ENCODE measurements at places on chromosomes 5 and 9.

DNA sequence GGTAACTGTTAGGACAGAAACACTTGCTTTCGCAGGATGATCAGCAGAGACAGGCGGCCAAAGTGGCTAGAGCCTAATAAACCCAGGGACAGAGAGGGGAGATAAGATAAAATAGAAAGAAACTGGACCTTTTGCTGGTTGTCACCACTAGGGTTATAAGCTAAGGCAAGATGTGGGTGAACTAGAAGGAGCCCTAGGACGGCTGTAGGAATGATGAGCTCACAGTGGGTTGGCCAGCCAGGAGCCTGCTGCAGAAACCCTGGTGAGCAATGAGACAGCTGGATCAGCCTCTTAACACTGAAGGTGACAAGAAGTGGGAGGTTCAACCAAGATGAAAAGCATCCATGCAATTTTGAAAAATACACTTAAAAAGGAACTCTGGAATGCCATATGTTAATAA lies 13.5 kb downstream of the CTNND2 start:
- DNase-seq, result no peak

DNA sequence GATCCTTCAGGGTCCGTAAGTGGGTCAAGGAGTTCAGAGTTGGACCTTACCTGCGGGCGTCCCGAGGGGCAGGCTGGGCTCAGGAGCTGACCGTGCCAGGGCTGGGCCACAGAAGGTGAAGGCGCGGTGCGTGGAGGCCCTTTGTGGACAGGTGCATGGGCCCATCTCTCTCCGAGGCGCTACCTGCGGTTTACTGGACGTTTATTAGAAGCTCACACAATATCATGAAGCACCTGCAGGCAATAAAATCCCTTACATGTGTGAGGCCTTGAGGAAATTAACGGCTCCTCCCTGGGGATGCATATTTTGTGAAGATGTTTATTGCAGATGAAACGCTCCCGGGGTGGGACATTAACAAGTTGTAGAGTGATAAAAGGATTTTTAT lies 79.8 kb upstream of the LMX1B start:
- no peak for DNase-seq

DNA sequence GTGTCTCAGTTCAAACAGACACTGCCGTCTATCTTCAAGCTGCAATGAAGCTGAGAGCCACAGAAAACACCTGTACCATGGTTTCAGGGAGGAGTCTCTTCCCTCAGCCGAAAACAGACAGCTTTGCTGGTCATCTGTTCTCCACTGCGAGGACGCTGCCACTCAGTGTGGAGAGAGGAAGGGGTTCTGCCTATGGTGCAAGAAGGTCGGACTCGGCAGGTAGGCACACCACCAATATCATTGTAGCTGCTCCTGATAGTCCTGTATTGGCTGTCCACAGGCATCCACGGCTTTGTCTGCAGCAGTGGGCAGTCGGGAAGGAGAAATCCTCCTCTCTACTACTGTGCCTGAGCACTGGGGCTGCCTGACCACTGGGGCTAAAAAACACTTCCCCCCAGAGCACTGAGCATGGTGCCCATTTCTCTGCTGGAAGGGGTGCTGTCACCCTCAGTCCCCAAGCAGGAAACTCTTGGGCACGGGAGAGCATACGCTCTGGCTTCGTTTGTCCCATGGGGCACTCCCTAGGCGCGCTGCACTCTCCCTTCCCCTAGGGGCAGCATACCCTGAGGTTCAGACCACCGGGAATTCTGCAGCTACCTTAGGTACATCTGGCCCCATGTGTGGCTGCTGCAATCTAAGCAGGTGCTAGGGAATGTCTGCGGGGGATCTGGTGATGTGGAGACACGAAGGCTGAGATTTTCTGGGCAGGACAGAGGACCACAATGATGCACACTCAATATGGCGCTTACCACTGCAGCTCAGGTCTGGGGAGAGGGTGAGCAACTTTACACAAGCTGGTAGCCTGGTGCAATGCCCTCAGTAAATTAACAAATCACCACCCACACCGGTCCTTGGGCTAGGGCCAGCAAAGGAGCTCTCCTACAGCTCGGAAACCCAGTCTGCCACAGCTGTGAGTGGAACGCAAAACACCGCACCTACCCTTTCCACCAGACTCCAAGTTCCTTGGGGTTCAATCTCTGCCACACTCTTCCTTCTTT lies 880.9 kb upstream of the SEMA6A start:
- DNase-seq, result no peak

DNA sequence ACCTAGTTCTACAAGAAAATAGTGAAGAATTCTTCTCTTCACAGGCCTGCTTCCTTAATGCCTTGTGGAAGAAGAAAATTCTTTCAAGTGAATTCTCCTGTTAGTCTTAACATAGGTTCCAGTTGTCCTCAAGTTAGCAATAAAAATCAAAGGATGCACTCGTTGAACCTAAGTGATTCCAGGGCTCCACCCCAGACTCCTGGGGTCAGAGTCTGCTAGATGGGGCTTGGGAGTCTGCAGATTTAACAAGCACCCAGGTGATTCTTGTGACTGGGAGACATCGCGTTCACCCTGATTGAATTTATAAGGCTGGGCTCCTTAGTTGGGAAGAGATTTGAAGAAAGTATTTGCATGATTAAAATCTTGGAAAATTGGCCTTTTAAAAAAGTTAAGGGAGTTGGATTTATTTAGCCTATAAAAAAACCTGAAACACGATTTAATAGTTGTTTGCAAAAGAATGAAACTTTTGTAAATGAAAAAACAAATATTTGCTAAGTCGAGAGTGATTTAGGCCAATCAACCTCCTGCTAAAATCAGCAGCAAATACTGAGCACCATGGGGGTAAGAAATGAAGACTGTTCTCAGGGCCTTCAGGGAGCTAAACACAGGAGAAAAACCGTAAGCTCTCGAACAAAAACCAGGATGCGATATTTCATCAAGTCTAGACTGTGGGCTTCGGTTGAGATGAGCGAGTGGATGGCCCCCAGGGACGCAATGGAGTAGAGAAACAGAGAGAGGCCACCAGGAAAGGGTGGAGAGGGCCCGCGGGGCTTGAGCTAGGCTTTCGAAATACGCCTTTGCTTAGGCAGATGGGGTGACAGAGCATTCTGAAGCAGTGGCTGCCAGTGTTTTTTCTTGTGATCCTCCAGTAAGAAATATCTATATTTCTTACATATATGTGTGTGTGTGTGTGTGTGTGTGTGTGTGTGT lies 86.9 kb upstream of the TTC23L start:
- DNase-seq, result no peak

GRCh38 chr9:112086627-112087026 lies 88.5 kb downstream of the SUSD1 start:
- DNase-seq, result no peak

GRCh38 chr9:2390028-2390427 lies 231.6 kb upstream of the VLDLR start:
- no peak for DNase-seq

DNA sequence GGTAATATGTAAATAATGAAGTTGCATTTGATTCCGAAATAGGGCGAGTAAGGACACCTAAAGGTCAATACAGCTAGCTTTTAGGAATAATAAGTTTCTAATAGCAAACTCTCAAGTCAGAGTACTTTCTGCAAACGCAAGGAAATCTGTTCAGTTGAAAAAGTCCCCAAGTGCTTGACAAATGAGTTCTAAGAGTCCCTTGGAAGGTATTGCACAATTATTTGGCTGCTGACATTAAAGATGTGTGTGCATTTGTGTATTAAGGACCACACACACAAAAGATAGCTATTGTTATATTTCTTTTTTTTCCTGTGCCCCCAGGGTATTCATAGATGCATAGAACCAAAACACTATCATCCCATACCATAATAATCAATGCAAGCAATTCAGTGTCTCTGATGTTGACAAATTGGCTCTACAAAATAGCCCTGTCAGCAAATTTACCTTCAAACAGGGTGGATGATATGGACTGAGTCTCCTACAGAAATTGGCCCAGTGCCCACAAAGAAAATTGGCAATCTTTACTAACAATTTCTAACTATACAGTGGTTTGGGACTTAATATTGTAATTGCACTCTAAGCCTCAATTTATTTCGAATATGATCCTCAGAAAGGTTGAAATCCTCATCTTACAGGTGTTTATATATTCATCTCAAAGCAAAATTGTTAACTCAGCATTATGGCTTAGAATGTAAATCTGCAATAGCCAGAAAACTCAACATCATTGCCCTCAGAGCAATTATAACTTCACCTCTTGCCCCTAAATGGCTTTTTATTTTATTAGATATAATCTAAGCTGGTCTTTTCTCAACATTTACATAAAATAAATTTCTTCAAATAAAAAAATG lies 827.2 kb downstream of the MAT2B start:
- no peak for DNase-seq

- DNase-seq, result no peak
Measured at GRCh38 chr5:103565719-103566118, 3.1 kb upstream of the NUDT12 start.

DNA sequence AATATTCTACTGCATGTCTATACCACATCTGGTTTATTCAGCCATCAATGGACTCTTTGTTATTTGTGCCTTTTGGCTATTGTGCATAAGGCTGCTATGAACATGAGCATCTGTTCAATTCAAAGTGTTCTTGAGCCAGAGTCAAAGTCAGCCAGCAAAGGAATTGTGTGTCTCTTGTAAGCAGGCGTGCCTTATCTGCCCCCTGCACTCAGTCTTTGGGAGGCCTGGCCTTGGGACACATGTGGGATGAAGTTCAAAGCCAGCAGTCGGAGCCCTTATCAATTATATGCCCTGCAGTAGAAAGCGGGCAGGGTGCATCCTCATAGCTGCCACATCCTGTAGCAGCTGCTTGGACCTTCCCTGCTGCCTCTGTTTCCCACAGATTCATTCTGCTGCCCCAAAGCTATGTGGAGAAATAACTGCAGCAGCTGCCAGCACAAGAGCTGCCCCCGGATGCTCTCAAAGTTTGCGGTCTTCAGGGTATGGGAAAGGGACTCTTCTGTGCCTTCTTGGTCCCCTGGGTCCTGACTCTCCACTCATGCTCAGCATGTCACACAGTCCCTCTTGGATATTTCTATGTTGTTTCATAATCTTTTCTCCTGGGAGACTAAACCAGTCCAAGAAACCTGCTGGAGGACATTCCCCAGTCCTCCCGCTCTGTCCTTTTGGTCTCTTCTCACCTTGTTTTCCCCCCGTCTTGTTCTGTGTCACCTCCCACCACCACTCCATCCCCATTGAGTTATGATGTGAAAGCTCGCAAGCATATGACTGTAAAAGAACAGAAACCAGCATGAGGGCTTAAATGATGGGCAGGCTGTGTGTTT lies 35.9 kb downstream of the STOM start:
- DNase-seq, result no peak

DNA sequence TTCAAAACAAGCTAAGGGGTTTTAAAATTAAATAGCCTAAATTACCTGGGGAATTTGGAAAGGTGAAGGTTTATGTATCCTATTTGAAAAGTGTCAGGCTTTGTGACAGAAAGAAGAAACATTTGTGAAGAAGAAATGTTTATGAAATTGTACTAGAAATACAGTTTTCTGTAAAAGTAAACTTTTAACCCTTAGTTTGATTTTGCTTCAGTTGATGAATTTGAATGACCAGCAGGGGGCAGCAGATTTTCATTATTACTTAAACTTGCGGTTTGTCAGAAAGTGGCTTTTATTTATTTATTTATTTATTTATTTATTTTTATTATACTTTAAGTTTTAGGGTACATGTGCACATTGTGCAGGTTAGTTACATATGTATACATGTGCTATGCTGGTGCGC lies 58.1 kb downstream of the NNT start:
- DNase-seq, result no peak

- no peak for DNase-seq
Measured at GRCh38 chr9:126482361-126483044, 131.2 kb upstream of the LMX1B start.

GRCh38 chr9:122040561-122041242 lies 52.4 kb downstream of the TTLL11 start:
- DNase-seq, result no peak

- no peak for DNase-seq
Measured at GRCh38 chr5:173672891-173673290, 56.4 kb upstream of the BOD1 start.

DNA sequence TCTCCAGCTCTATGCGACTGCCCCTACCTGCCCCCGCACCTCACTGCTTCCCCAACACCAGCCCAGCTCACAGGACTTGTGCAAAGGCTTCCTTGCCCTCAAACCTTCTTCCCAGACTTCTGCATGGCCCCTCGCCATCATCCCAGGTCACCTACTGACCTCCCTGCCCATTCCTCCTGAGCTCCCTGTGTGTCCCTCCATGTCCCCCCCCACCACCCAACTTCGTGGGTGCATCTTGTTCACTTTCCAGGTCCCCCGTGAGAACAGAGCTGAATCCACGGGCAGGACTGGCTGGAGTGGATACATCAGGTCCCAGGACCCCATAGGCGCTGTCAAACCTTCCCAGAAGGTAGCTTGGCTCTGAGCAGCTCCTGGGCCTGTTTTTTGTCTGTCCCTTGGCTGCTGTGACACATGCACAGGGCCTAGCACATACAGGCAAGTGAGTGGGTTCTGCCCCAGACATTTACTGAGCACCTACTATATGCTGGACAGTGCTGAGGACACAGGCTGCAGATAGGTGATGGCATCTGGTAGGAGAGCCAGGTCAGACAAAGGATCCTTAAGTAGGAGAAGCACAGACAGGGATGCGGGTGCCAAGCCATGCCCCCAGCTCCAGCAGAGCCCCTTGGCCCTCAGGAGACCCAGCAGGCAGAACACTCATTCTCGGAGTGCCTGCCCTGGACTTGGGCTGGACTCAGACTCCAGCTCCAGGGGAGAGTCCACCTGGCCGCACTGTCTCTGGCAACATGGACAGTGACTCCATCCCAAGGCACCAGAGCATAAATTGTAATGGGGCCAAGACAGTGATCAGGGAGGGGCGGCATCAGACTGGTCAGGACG lies 15.0 kb downstream of the NINJ1 start:
- no peak for DNase-seq

DNA sequence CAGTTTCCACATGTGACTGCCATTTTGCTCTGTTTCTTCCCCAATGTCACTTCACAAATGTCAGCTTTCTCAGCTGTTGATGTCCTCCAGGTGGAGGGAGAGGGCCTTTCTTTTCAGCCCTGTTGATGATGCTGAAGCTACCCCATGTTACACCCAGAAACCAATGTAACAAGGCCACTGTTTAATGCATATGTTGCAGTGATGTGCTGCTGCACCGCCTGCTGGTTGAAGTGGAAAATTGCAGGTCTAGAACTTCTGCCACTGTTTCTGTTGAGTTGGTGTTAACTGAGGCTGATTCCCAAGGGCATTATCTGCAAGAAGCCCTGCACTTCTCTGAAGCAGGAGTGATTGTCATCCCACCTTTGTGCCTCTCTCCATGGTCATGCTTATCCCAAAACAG lies 428.4 kb downstream of the KDM4C start:
- DNase-seq, result no peak

GRCh38 chr9:38277601-38278200 lies 114.8 kb upstream of the ALDH1B1 start:
- DNase-seq, result no peak

DNA sequence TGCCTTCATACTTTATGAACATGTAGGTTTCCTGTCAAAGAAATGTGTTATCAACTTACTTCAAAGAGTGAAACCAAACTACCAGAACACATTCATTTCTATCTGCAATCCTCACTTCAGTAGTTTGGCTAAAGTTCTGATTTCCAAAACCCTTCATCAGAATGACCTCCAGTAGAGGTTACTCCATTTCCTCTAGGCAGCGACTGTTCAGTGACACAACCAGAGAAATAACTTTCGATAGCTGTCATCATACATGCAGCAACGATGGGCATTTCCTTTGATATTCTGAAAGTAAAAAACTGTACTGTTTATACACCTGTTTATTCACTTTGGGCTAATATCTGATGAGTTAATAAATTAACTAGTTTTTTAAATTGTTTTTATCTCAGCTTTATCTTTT lies 532.5 kb upstream of the IZUMO3 start:
- no peak for DNase-seq

GRCh38 chr9:21715408-21715807 lies 87.0 kb upstream of the MTAP start:
- DNase-seq, result no peak

- no peak for DNase-seq
Measured at GRCh38 chr5:73911761-73912393, 285.9 kb downstream of the ARHGEF28 start.

Measured in activated T-helper 1 cell treated with anti-CD3 and anti-CD28 coated beads, Interleukin-2, amount 50 U/mL, for 16 hours (primary cell).